NB4 (cell line): ENCODE measurements at places on chromosomes 3 and 15.

DNA sequence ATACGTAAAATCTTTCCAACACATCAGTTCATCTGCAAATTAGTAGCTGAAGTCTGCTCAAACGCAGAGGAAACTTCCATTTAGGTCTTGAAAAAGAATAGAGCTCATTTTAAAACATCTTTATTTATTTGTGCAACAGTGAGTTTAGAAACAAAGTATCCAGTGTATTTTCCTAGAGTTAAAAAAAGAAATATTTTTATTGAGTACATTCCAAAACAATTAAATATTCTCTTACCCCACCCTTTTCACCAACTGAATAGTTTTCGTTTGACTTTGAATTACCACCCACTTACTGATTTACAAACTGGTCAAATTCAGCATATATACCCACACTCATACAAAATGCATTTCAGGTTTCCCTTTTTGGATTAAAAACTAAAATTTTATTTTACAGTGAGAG lies 104.7 kb downstream of the ZBTB20 start:
- no peak for DNase-seq

DNA sequence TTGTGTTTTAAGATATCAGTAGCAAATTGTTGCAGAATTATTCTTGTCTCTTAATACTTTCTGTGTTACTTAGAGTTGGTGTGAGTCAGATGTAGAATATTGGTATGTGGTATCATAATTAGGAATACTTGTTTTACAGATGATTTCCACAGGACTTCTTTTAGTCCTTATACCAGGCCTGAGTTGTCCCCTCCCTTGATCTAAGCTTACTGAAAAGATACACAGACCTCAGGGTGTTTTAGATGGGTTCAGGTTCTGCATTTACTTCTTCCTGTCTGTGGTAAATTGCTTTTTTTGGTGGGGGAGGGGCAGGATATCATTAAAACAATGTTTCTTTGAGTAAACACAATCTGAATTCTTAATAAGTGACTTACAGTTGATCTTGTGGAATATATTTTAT lies 14.2 kb downstream of the DZIP3 start:
- DNase-seq, result peak; percentile 32

DNA sequence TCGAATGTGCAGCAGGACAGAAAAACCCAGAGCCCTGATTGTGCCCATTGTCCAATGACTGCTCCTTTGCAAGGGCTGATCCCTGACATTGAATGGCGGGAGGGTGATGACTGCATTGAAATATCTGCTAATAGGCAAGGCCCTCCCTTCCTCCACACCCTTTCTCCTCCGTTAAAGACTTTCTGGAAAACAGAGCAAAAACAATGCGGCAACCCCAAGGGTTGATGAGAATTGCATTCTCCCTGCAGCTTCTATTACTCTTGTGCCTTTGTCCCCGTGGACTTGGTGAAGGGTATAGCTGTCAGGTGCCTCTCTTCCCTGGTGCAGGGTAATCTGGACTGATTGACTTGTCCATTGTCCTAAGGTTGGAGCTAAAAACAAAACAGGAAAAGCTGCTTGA lies 71.8 kb downstream of the THSD4 start:
- DNase-seq, result no peak

DNA sequence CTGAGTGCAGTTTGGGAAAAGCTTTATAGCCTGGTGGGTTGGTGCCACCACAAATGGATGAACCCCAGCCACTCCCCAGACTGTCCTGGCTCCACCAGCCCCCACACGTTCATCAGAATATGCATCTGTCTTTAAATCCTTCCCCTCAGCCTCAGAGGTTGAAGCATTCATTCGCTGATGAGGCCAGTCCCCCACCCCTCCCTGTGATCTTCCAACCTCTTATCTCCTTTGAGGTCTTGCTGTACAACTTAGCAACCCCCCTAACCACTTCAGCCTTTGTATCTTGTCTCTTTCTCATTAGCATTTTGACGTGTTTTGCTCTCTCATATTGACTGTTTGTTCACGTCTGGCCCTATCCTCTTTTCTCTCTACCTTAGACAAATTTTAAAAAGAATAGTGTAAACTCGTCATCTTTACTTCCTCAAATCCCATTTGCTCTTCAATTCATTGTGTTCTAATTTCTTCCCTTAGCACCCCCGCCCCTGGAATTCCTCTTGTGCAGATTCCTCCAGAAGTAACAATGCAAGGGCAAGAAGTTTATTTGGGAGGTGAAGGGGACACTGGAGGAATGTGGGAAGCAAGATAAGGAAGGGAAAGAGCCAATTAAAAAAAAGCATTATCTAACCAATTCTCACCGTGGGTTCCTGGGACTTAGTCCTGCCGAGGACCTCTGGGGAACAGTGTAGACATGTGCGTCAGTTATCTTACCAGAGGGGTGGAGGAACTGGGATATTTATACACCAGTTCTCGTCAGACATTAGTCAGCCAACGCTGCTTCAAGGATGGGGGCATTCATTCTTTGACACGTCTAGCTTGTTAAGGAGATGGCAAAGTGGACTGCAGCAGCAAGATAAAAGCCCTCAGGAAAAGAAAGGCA lies 38.6 kb downstream of the MOBP start:
- no peak for DNase-seq

DNA sequence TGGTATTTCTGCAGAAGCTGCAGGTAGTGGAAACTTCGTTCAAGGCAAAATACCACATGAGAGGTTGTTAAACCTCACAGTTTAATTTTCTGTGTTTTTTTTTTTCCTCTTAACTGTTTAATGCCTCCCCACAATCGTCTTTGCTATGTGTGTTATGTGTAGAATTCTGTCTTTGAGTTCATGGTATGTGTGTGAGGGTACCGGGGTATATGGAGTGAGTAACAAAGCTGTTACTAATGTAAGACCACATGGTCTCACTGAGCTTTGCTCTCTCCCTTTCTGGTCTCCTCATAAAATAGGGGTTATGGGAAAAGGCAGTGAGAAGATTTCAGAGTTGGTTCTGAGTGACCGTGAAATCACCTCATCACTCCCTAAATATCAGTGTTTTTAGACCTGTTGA lies 143.6 kb downstream of the USP13 start:
- DNase-seq, result no peak

DNA sequence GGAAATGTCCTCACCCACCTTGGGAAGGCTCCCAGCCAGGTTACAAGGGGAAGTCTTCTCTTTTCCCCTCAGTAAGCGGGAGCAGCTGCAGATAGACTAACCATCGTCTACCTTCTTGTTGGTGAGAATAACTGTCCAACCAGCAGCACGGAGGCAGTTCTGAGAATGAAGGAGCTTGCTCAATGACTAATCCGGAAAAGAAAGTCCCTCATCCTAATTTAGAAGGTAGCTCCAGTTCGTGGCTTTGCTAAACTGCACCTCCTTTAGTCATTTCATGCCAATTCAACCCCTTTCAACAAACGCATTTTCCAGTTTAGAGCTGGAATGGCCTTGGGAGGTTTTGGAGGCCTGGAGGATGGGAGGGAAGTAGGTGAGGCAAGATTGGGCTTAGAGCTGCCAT lies 527.4 kb upstream of the PROK2 start:
- DNase-seq, result peak; percentile 43

DNA sequence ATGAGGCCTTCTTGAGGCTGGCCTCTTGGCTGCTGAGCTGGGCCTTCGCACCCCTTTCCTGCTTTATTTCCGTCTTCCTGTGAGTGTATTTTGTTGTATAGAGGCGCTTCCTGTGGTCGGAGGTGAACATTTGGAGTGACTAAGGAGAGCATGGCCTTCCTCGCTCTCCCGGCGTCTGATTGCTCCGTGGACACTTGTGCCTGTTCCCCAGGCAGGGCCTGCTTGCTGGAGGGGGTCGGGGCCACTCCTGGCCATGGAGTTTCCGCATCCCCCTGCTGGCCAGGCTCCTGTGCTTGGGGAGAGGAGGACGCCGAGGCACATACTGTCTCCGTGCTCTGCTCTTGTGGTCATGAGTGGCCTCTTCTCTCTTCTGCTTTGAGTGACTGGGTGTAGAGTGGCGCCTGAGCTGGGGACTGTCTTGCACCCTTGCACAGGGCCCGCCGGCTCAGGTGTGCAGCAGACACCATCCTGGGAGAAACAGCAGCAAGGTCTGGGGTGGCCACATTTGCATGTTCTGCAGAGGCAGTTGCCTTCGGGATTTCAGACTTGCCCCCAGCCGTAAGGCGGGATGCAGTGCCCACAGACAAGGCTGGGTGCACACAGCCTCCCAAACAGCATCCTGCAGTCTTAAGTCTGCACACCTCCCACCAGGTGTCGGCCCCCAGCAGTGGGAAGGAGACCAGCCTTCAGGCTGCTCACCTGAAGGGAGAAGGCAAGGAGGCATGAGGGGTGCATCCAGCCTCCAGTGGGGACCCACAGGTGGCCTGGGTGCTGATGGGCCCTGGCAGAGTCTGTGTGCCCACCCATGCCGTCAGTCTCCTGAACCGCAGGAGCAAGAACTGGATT lies 16.4 kb downstream of the KLF13 start:
- DNase-seq, result no peak

DNA sequence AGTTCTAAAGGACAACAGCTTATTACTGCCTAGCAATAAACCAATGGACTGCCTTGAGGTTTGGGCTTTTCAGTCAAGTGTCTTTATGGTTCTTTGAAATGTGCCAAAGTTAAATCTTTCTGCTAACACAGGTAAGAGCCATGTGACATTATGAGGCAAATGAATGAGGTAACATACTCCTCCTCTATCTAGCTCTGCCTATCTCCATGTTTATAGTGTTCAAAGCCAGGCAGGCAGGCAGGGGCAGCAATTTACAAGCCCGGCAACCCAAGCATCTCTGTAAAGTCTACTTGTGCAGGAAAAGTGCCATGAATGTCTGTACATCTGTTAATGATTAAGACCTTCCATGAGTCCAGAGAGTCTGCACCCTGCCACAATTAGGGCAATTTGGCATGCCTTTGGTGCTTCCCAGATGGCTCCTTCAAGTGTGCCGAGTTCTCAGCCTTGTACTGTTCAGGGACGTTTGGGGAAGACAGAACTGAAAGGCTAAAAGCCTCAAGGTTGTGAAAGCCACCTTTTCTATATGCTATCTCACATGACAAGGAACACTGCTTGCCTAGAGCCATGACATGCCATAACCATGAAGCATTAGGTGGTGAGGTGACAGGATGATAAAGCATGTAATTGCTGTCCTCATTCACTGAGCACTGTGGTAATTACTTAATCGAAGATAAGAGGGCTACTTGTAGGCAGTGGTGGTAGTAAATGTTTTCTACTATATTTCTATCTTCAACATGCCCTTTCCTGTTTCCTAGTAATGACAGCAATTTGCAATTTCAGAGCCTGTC lies 41.4 kb upstream of the EIF1B start:
- DNase-seq, result no peak

- DNase-seq, result no peak
Observed at GRCh38 chr3:140384028-140384771, 293.7 kb upstream of the TRIM42 start.

GRCh38 chr3:98650971-98651779 lies 57.8 kb upstream of the CPOX start:
- peak; percentile 12 for DNase-seq

DNA sequence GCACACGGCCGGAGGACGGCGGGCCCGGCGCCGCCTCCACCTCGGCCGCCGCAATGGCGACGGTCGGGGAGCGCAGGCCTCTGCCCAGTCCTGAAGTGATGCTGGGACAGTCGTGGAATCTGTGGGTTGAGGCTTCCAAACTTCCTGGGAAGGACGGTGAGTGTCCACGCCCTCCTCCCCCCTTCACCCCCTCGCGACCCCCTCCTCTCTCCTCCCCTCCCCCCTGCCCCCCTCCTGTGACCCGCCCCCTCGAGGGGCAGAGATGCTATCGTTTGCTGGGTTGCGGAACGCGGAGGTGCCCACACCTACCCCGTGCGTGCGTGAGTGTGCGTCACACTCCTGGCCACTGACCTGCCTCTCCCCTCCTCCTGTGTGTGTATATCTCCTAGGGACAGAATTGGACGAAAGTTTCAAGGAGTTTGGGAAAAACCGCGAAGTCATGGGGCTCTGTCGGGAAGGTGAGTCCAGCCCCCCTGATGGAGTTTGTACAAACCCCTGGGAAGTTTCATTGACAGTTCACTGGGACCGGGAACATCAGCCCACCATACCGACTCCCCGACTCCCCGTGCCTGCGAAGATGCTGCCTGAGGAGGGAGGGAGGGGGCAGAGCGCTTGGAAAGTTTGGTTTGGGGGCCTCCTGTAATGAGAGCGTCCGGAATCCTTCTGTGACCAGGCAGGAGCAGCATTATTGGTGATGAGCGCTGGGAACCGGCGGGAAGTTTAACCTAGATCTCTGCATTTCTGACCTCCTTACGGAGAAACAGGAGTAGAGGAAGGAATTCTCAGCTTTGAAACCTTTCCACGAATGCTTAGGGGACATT lies 795 bp upstream of the SCAANT1 start:
- DNase-seq, result no peak

DNA sequence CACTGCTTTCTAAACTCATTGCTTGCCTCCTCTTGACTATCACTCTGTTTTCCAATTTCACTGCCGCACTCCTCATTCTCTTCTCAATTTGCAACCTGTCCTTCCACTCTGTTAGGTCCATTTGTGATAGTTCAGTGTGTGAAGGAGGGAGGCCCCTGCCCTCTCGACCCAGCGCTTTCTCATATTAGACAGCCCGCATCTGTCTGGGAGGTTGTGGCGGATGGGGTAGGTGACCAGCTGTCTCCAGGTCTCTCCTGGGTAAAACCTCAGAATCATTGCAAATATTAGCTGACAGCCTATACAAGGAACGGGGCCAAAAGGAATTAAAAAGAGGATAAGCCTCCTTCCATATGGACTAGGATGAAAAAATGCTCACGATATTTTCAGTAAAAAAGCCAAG lies 358.3 kb downstream of the SHQ1 start:
- DNase-seq, result no peak

- DNase-seq, result no peak
Observed at GRCh38 chr15:59260090-59260489, 53.4 kb downstream of the LDHAL6B start.

- no peak for DNase-seq
Observed at GRCh38 chr3:149792452-149793270, at the start of gene ANKUB1. ANKUB1 (minus strand) TSS chr3:149792554; CDS start chr3:149792366, 188 bp downstream.

- peak; percentile 87 for DNase-seq
Observed at GRCh38 chr3:139329364-139329850, 14.4 kb upstream of the MRPS22 start.

- no peak for DNase-seq
Observed at GRCh38 chr3:30011237-30011803, 595.1 kb upstream of the TGFBR2 start.

GRCh38 chr3:46874430-46874829 lies 3.1 kb upstream of the PTH1R start:
- no peak for DNase-seq

DNA sequence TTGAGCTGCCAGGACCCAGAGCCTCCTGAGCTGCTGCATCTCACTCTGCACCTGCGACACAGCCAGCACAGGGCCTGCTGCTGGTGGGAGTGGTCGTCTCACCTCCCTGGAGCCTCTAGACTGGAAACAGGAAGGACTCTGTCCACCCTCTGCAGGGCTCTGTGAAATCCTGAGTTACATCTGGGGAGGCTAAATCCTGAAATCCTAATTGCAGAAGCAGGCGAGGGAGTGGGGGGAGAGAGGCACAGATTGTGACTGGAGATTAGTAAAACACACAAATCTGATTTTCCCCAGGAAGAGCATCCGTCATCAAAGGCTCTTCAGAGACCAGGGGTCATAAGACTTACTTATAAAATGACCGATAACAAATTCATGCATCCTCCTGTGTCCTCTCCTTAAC lies 31.6 kb upstream of the GABRG3 start:
- DNase-seq, result no peak
